ENCODE measurements at places on chromosomes 2 and 18.

- peak; percentile 76 for DNase-seq
Measured at GRCh38 chr2:188050726-188051125, 240.9 kb upstream of the GULP1 start.

- DNase-seq, result no peak
Measured at GRCh38 chr2:44126106-44126797, 42.4 kb upstream of the PPM1B start.

DNA sequence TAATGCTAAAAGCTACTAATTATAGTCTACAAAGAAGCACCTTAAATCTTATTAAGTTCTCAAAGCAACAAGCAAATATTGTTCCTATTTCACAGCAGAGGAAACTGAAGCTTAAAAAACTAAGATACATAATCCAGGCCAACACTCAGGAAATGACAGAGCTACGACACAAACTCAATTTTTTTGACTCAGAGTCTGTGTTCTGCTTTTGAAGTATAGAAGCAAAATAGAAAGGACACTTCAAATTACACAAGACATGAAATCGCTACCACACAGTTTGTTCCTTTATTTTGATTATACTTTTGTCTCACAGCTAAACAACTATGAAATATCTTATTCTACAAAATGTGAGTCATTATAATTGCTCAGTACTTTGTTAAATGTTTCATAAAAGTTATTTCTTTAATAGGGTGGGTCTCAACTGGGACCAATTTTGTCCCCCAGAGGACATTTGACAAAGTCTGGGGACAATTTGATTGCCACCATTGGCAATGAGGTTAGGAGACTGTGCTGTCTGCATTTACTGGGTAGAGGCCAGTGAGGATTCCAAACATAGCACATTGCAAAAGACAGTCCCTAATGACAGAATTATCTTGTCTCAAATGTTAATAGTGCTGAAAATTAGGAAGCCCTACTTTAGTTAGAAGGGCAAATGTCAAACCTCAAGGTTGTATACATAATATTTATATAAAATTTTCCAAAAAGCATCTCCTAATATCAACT, 101.5 kb upstream of the GRB14 start:
- DNase-seq, result peak; percentile 11

- no peak for DNase-seq
Measured at GRCh38 chr18:77254711-77255405, 5.2 kb downstream of the GALR1 start.

- DNase-seq, result no peak
Measured at GRCh38 chr18:78980777-78981380, 1.3 kb downstream of the SALL3 start.

DNA sequence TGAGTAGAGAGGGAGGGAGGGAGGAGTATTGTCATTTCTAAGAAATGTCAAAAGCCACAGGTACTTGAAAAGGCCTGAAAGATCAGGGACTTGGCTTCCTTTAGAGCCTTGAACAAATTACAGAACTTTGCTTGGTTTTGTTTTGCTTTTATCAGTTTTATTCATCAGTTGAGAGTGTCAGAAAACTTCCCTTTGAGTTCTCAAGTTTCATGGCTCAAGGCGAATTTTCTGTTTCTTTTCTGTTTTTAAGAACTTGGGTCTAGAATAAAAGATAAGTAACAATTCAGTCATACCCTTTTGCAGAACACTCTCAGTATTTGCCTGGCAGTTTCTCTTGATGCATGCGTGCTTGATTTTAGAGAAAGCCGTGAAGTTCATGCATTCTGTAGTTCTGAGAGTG, 531.9 kb downstream of the PARD3B start:
- no peak for DNase-seq

- DNase-seq, result peak; percentile 70
Measured at GRCh38 chr2:11829324-11829946, 83.0 kb downstream of the LPIN1 start.

- peak; percentile 78 for DNase-seq
Measured at GRCh38 chr18:47968006-47968676, 37.7 kb upstream of the SMAD2 start.

DNA sequence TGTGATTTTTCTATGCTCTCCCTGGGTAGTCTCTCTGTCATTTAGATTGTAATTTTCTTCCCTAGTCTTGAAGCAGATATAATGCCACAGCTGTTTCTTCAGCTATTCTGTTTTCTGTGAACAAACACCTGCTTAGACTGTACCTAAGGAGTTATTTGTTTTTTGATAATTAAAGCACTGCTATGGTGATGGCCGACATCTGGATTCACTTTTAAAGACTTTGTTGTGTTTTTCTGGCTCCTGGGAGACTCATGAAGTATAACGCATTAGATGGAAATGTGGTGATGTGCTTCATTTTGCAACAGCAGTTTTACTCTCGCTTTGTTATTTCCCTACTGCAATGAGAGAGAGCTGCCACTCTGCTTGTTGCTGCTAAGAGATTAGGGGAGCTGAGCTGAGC, 15.7 kb upstream of the C2orf69 start:
- no peak for DNase-seq

DNA sequence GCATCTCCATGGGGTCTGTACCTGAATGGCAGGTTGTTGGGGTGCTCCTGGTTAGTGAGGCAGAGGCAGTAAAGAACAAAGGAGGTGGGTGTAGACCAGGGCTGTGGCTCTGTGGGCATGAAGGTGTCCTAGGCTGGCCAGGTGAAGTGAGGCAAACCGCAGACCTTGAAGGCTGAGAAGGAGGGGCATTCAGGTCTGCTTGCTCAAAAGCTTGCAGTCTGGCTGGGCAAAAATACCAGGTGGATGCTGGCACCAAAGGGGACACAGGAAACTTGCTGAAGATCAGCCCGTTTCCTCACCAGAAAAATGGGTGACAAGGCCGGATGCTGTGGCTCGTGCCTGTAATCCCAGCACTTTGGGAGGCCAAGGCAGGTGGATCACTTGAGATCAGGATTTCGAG, 6.7 kb upstream of the B3GNT2 start:
- no peak for DNase-seq

- DNase-seq, result no peak
Measured at GRCh38 chr18:48714873-48715272, 176.0 kb downstream of the CTIF start.

DNA sequence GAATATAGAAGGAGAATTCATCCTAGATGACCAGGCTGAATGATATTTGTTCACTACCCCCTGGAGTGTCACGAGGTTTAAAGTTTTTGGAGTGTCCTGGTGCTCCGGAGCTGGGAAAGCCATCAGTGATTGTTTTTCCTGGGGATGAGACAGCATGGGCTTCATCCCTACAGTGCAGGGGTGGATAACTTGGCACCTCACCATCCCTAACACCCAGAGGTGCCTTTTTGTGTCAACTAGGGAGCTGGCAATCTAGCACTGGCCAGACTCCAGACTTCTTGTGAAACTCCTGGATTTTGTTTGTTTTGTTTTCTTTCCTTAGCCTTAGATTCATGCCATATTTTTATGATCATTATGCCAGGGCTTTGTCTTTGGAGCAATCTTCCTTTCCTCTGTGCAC, 164.8 kb downstream of the PRKCE start:
- peak; percentile 69 for DNase-seq

DNA sequence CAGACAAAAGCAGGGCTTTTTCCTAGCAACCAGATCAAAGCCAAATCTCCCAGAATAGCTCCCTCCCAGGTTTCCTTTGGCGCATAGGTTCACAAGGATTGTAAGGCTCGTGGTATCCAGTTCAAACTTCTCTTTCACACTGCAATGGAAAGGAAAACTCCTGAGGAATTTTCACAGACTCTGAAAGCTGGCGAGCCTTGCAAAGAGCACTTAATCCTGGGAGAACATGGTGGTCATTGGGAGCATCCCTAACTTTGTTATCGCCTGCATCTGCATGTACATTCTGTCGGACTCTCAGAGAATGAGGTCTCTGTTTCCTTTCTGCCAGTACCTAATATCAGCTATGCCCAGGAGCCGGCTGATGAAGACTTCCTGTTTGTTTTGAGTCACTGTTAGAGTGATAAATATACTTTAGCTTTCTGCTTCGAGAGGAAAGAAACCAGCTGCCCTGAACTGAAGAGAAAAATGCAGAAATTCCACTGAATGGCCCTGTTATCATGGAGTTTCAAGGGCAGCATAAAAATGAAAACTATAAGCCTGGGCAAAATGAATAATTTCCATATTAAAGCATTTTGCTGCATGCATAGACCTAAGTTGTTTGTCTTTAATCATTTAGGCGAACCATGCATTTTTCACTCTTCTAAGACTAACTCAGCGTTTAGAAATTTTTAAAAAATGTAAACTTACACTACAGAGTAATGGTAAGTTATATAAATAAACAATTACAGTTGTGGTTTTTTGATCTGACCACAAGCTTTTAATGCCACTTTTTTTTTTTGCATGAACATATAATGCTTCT, 76.4 kb upstream of the ZEB2 start:
- DNase-seq, result peak; percentile 72

Measured in fibroblast of skin of scalp (primary cell).